Kidney (tissue), 22 donors: ENCODE measurements at places on chromosomes 5 and 9. TPM values are rescaled to one million over a fixed set of nuclear protein-coding genes. Genes with fewer than 3 reads are reported as not detected.
A peak's percentile ranks its signal among the peaks of the same experiment; 100 is the strongest.

The NR5A1 gene
- polyA plus RNA-seq, result not detected

The SH3GL2 gene
- polyA plus RNA-seq, result 20.0 TPM

The C9 gene
- polyA plus RNA-seq, result 1.5 TPM

The PTGER4 gene
- 8.5 TPM for polyA plus RNA-seq

The SLC46A2 gene
- not detected for polyA plus RNA-seq

The CARD9 gene
- 1.5 TPM for polyA plus RNA-seq

The CCNI2 gene
- polyA plus RNA-seq, result 3.8 TPM

The PCDHGA5 gene
- polyA plus RNA-seq, result not detected

The SPINK5 gene
- 0.32 TPM for polyA plus RNA-seq

GRCh38 chr9:92747459-92748232 is 17.0 kb downstream of the BICD2 start:
- DNase-seq, result no peak

- no peak for DNase-seq
Measured at GRCh38 chr5:4976902-4977301, 163.2 kb upstream of the ADAMTS16 start.

GRCh38 chr9:127526655-127527559 is 75.6 kb downstream of the LRSAM1 start:
- no peak for DNase-seq

GRCh38 chr5:67182301-67182790 is 14.3 kb downstream of the CD180 start:
- DNase-seq, result peak; percentile 73

DNA sequence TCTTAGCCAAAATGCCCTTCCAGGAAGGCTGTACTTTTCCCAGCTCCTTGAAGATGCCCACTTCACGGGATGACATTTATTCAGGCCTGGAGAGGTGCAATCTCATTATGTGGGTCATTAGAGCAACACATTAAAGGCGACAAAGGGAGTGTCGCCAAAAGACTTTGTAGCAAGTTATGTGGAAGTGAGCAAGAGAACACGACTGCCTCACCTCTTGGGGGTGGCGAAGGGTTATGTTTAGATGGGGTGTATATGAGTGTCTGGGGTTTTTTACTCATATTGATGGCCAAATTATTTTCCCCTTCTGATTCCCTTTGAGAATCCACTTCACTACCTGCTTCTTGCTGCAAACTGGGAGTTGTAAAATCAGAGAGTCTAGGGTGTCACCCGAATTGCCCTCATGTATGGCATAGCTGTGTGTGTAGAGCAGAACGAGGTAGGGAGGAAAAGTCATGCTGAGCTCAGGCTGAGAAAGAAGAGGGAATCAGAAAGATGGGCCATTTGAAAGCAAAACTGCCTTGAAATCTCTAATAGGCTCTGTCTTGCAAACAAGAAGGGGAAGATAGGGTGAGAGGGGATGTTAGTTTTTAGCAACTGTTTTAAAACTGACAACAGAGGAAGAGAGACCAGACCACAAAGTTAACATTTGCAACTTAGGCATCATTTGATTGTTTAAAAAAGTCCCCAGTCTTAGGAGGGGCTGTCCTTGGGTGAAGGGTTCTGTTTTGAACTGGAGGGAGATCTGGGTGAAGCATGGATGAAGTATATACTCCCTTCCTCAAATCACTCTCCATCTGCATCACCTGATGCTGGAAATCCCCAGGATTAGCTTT is 97.1 kb upstream of the IL12B start:
- no peak for DNase-seq

DNA sequence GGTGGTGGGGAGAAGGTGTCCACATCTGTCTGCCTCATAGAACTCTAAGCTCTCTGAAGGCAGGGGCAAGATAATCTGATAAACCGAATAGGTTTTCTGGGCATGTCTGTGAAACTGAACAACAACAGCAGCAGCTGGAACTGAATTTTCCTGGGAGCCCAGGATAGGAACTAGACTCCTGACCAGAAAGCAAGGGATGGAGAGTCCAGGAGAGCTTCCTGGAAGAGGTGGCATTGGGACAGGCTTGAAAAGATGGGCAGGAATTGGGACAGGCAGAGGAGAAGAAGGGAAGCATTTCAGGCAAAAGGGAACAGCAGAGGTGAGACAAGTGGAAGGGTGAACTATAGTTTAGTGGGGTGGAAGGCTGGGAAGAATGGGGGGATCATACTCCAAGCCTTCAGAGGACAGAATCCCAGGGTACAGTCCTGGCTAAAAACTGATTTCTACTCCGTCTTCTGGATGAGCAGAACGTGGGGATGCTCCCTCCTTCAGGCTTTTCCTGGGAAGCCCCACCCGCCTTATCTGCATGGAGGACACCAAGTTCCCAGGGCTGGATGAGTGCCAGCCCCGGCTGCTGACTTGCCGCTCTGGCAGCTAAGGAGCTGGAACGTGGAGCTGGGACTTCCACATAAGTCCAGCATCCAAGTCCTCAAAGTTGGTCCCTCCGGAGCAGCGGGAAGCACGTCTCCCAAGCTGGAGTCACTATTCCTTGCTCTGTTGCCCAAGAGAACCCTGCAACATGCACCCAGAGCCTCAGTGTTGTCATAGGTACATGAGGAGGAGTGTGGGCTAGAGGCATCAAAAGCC is 13.9 kb upstream of the KIF12 start:
- no peak for DNase-seq

- peak; percentile 57 for DNase-seq
Measured at GRCh38 chr9:34252670-34253459, 74.0 kb downstream of the UBAP1 start.

- DNase-seq, result no peak
Measured at GRCh38 chr5:94423411-94423810, 195.0 kb downstream of the KIAA0825 start.

DNA sequence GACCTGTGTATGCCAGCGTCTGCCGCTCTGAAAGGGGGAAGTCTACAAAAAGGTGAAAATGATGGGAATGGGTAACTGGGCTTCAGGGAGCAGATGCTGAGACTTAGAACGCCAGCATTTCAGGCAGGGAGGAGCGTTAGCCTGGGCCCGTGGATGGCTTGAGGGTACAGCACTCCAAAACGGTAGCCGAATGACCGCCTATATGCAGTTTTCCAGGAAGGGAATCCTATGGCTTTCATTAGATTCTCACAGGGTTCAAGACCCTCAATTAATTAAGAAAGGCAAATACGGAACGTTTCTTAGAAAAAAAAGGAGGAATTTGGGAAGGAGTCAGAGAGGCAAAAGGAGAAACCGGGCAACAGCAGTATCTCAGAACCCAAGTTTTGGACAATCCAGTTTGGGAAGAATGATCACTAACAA is 639 bp downstream of the AMACR start:
- DNase-seq, result no peak

DNA sequence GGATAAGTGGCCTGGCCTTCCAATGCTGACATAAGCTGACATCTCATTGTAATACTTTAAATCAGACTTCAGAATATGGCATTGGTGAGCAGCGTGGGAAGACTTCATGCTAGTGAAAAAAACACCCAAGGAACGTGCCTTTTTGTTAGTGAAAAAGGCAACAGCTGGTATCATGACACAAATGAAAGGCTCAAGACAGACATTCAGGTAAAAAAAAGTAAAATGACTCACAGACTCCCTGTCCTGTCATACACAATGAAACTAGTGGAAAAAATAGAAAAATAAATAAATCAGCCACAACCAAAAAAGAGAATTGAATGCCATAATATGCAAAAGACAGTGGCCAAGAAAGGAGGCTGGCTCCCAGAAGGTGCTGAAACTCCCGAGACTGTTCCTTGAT is 24.4 kb upstream of the PPP1R2B start:
- no peak for DNase-seq

GRCh38 chr5:20056933-20057332 is 68.9 kb upstream of the CDH18 start:
- DNase-seq, result no peak

- no peak for DNase-seq
Measured at GRCh38 chr5:173172166-173172565, 27.8 kb downstream of the BNIP1 start.
